Posterior vena cava (tissue), 2 donors: ENCODE measurements at places on chromosomes 16 and 17.

- DNase-seq: no peak
Observed at GRCh38 chr17:49472527-49472926, 22.6 kb upstream of the NGFR start.

- peak; percentile 93 for DNase-seq
Observed at GRCh38 chr17:1467898-1468492, 12.0 kb upstream of the CRK start.

DNA sequence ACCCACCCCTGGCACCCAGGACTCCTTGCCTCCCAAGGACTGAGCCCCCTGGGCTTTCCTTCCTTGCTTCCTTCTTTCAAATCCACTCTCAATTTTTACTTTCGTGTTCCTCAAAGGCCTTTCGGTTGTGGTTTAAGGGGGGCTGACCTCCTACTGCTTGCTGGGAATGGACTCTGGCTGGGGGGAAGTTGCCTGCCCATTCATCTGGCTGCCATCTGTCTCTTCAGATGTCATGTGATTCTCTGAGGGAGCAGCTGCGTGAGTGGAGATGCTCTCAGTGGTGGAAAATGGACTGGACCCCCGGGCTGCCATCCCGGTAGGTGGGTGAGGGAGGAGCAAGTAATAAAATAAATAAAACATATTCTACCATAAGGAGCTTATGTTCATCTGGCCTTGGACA is 93.8 kb upstream of the RPRML start:
- no peak for DNase-seq

DNA sequence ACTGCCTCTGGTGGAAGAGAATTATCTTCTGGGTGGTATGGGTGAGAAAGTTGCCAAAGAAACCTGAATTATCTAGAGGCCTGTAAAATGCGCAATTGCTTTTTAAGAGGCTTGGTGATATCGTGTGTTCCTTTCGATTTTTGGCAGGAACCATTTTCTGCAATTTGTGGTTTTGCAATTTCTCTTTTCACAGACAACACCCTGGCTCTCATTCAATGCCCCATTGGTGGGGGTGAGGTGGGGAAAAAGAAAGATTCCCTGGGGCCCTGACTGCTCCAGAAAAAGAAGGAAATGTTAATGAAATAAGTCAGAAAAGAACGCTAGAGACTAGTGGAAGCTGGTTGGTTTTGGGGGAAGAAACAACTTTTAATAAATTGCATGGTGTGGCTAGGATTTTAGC is 77.4 kb downstream of the ANKFN1 start:
- no peak for DNase-seq

GRCh38 chr16:66289051-66289680 is 77.3 kb upstream of the CDH5 start:
- peak; percentile 67 for DNase-seq

DNA sequence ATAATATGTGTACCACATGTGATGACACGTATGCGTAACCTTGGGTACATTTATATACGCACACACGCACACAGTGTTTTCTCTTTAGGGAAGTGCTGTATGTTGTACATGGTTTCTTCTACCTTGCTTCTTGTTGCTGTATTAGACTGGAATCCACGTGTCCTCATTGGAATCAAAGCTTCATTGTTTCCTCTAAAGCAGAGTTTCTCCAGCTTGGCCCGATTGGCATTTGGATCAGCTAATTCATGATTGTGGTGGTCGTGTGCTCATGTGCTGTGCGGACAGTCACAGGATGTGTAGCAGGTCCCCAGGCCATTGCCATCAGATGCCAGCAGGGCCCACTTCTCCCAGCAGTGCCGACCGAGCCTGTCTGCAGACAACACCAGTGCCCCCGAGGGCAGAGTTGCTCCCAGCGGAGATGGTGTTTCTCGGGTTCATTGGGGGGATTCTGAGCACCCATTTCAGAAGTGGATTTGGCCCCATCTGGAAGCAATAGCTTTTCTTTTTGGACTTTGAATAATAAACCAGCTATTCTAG is 148.4 kb downstream of the RPTOR start:
- DNase-seq: no peak

DNA sequence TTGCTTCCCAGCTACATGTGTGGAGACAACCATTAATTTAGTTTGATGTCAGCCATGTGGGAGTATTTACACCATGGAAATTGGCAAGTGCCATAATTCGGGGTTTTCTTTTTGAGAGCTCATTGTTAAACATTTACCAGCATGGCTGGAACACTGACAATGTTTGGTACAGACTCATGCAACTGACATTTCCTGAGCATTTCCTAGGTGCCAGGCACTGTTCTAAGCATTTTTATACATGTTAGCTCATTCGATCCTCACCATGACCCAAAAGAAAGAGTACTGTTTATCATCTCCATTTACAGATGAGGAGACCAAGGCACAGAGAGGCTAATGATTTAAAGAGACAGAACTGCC is 86.9 kb downstream of the FOXL1 start:
- no peak for DNase-seq

- DNase-seq: no peak
Observed at GRCh38 chr16:12775656-12776236, 27.9 kb downstream of the CPPED1 start.

- DNase-seq: peak; percentile 84
Observed at GRCh38 chr17:36544044-36544306, 744 bp upstream of the GGNBP2 start.

- no peak for DNase-seq
Observed at GRCh38 chr16:906296-906695, 64.5 kb downstream of the LMF1 start.

GRCh38 chr16:78996790-78997189 is 603.7 kb downstream of the MAF start:
- DNase-seq: no peak

DNA sequence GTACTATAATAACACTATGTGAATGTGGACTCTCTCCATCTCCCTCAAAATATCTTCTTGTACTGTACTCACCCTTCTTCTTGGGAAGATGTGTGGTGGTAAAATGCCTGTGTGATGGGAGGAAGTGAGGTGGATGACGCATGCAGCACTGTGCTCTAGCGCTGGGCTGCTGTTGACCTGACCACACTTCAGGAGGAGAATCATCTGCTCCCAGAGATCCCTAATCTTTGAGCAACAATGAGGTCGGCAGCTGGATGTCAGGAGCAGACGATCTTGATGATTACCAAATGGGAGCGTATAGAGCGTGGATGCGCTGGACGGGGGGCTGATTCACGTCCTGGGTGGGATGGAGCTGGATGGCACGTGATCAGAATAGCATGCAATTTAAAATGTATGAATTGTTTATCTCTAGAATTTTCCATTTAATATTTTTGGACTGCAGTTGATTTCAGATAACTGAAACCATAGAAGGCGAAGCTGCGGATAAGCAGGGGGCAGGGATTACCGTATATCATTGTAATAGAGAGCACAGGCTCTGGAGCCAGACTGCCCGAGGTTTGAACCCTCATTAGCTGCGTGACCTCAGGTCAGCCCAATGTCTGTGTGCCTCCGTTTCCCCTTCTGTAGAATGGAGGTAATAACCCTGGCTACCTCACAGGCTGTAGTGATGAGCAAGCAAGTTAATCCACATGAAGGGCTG is 23.7 kb upstream of the CYLD start:
- DNase-seq: no peak

GRCh38 chr16:54928411-54929089 is 2.1 kb upstream of the IRX5 start:
- peak; percentile 87 for DNase-seq

- DNase-seq: peak; percentile 55
Observed at GRCh38 chr17:74190807-74191406, 12.6 kb upstream of the RPL38 start.

GRCh38 chr16:5900046-5900445 is 802.5 kb upstream of the EEF2KMT start:
- DNase-seq: no peak

GRCh38 chr17:6514371-6514770 is 42.0 kb downstream of the PITPNM3 start:
- no peak for DNase-seq

DNA sequence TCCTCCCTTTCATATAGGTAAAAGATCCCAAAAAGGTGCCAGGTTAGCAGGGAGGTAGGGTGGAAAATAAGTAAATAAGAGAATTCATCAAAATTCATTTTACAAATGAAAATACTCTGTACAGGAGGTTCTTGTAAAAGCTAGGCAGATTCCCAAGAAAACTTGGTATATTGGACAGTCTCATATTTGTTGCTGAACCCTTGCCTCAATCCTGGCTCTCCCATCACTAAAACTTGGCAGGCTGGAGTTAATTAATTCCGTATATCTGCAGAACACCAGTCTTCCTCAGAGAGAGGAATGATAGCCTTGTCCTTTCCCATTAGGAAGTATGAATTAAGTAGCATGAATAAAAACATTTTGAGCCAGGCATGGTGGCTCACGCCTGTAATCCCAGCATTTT is 66.2 kb upstream of the MTMR4 start:
- DNase-seq: no peak

DNA sequence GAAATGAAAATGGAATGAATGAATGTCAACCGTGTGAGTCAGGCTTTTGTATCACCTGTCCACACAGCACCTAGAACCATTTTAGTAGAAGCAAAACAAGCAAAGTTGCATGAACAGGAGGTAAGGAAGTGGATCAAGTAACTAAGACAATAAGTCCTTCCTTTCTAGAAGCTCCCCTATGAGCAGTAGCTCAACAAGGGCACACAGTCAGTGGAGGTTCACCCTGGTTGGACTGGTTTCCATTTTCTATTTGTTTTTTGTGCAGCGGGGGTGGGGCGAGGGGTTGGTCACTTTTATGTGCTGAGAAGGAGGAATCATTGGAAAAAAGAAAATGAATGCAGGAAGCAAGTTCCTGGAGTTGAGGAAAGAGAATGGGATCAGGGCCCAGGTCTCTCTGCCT is 4.0 kb upstream of the HSBP1 start:
- DNase-seq: no peak

GRCh38 chr16:56373003-56373402 is 52.3 kb downstream of the AMFR start:
- DNase-seq: no peak
